Stimulated activated CD8-positive, alpha-beta memory T cell treated with anti-CD3 and anti-CD28 coated beads, Interleukin-15, amount 100 ng/mL, for 48 hours (primary cell): ENCODE measurements at places on chromosomes 7 and 10.

GRCh38 chr10:97711640-97712572 lies 1.6 kb upstream of the MARVELD1 start:
- no peak for DNase-seq

DNA sequence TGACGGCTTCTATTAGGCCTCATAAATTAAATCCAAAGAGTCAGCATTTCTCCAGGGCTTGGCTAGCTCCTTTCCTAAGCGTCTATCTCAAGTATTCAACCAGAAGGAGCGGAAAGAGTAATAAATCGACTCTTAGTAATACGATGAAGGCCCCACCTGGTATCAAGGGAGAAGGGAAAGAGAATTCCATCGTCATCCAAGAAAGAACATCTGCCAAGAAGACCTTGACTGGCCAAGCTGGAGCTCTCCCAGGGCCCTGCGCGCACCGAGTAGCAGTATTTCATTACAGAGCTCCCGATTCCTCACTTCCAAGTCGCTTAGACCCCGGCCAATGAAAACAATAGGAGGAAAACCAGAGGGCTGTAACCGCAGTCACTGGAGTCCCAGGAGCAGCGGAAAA lies 178.0 kb upstream of the FRMD4A start:
- DNase-seq: no peak

DNA sequence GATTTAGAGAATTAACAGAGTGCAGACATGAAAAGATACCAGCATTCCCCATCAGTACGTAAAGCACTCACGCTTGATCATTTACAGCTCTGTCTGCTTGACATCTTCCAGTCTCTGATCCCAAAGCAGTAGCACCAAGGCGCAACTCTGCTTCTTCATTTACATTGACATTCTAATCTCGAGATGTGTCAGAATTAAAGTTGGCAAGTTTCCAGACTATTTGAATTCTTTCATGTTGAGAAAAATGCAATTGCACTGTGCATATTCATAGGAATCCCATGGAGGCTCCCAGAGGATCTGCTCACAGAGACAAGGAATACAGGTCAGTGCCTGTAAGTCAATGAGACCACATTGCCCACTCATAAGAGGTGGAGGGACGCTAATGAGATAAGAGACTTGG lies 183.9 kb downstream of the LRRN3 start:
- no peak for DNase-seq

- DNase-seq: no peak
Measured at GRCh38 chr7:96663871-96664445, 45.7 kb downstream of the SEM1 start.

- DNase-seq: no peak
Measured at GRCh38 chr10:54259104-54259503, 541.9 kb downstream of the PCDH15 start.

DNA sequence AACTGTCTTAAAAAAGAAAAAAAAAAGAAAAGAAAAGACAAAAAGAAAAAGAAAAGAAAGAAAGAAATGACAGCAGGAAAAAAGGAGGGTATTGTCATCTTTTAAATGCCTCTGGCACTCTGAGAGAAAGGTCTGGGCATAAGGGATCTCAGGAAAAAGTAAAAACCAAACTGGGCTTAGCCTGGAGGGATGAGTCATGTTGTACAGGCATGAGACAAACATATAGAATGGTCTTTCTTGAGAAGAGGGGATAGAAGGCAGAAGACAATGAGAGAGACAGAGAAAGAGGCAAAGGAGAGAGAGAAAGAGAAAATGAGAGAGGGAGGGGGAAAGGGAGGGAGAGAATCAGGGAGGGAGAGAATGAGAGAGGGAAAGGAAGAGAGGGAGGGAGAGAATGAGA lies 32.3 kb upstream of the KCNMA1 start:
- no peak for DNase-seq

DNA sequence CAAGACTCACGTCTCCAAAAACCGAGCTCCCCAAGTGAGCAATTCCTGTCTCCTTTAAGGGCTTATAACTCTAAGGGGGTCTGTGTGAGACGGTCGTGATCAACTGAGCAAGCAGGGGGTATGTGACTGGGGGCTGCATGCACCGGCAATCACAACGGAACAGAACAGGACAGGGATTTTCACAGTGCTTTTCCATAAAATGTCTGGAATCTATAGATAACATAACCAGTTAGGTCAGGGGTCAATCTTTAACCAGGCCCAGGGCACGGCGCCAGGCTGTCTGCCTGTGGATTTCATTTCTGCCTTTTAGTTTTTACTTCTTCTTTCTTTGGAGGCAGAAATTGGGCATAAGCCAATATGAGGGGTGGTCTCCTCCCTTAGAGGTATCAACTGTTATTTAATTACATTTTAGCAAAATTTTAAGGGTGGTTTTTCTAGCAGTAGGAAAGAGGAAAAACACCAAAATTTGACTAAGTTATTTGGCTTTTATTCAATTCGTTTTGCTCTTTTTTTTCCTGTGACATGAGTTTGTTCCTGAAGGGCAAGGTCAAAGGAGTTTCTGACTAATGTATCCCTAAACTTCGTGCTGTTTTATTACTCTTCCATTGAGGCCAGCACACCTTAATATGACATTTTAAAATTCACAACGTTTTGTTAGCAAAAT lies 121.4 kb upstream of the SEC61G start:
- no peak for DNase-seq

DNA sequence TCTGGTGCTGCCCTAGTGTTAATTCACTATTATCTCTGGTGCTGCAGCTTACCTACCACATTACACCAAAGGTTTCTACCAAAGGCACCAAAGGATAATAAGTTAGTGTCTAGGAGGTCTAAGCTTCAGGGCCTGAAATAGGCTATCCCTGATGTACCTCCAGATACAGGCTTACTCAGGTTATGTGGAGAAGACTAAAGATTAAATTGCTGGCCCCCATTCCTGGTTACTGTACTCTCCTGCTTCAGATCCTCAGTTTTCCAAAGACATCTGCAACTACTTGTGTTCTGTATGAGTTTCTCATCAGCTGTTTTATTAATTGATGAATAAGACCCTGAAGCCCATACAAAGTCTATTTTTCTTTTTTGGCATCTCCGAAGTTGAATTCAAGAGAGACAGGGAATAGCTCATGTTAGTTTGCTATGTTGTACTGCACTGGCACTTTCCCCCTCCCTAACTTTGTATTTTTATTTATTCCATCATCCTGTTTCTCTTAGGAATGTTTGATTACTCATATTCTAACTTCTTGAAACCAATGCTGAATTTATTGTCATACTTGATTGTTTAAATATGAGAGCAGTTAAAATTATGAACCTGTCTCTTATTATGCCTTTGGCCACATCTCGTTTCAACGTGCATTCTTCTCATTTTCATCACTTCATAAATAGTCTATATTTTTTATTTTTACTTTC lies 85.9 kb downstream of the PON1 start:
- no peak for DNase-seq

DNA sequence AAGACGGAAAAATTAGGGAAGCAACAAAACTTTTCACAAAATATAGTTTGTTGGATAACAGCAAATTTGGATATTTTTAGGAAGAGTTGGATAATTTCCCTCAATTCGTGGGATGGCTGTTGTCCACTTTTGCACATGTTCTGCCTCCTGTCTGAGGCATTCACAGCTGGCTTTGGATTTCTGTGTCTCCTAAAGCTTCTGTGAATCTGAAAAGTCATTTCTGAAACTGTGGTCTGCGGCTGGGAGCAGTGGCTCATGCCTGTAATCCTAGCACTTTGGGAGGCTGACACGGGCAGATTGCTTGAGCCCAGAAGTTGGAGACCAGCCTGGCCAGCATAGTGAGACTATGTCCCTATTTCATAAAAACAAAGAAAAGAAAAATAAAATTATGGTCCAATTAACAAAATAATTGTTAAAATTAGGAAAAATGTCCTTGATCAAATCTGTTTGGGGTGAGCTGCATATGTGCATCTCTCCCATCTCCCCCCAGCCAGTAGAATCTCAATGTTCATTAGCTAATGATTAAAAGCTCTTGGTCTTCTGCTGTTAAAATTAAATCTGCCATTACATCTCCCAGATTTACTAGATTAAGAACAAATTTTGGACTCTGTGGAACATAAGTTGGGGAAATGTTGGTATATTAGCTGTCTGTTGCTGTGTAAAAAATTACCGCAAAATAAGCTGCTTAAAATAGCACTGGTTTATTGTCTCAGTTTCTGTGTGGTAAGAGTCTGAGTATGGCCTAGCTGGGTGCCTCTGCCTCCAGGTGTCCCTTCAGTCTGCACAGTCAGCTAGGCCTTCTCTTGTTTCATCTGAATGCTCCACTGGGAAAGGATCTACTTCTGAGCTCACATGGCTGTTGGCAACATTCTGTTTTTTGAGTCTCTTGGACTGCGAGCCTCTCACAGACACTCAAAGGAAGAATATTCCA lies 332.0 kb upstream of the FZD1 start:
- DNase-seq: no peak

- DNase-seq: no peak
Measured at GRCh38 chr10:16521311-16522016, at the start of gene C1QL3. C1QL3 (minus strand) TSS chr10:16521879; CDS start chr10:16521065, 814 bp downstream.

GRCh38 chr7:70082099-70082611 lies 483.9 kb downstream of the AUTS2 start:
- no peak for DNase-seq

- no peak for DNase-seq
Measured at GRCh38 chr7:85748861-85749260, 562.0 kb upstream of the SEMA3D start.

- no peak for DNase-seq
Measured at GRCh38 chr10:110074298-110074697, 66.5 kb downstream of the ADD3 start.
